Jurkat, Clone E6-1 (cell line): ENCODE measurements at places on chromosomes 3 and 15.

- DNase-seq: peak; percentile 62
Observed at GRCh38 chr3:108914774-108915641, 38.7 kb downstream of the GUCA1C start.

- DNase-seq: no peak
Observed at GRCh38 chr3:46892285-46893145, 15.0 kb downstream of the PTH1R start.

- no peak for DNase-seq
Observed at GRCh38 chr3:19046440-19046839, 101.9 kb upstream of the KCNH8 start.

- DNase-seq: no peak
Observed at GRCh38 chr3:125022206-125022605, 33.6 kb downstream of the HEG1 start.

DNA sequence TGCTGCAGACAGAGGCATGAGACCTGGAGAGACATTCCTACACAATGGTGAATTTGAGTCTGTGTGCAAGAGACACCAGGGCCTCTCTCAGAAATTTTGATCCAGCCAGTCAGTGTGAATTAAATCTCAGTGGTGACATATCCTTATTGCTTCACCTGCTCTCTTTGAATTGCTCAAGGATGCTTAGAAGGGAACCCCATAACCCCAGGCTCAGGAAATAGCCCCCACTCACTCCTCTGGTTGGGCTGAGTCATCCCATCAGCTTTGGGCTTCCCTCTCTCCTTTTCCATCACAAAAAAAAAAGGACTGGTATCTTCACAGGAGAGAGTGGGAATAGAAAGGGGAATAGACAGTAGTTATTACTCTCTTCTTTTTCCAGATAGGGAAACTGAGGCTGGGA lies 33.0 kb upstream of the LARS2 start:
- no peak for DNase-seq

GRCh38 chr15:93179072-93179471 lies 90.1 kb upstream of the RGMA start:
- DNase-seq: no peak

DNA sequence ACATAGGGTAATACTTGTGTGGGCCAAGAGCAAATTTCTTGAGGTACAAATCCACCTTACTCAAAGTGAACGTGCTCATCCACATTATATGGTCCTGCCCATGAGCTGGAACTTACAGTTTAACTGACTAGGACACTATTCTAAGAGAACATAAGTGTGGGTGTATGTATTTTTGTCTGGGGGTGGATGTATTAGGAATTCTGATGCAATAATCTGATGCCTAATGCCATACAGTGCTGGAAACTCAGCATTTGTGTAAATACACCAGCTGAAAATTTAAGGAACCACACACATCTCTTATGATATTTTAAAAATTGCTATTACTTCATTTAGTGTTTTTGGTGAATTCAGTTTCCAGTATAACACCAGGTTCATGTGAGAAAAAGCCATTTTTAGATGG lies 1350.7 kb downstream of the ZPLD1 start:
- DNase-seq: no peak

DNA sequence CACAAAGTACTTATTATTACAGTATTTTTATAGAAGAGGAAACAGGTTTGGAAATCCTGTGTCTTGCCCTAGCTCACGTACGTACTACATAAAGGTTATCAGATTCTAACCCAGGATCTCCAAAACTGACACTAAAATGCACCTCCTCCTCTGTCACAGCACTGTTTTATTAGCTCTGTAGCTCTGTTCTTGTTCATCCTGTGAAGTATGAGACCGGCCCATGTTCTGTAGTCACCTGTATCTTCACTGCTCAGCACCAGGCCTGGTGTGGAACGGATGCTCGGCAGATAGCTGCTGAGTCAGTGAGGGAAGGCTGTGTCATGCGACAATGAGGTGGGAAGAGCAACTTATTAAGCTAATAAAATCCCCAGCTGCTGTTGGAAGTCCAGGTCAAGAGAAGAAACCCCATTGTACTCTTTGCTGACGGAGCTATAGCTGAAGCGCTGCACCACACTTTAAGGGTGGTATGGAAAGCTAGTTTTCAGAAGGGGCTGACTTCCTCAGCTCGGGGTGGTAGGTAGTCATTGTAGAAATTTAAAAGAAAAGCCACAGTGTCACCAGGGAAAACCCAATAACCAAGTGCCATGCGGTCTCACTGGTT lies 22.8 kb downstream of the BCL2A1 start:
- no peak for DNase-seq

GRCh38 chr3:163953526-163953925 lies 1124.8 kb downstream of the SI start:
- DNase-seq: no peak

DNA sequence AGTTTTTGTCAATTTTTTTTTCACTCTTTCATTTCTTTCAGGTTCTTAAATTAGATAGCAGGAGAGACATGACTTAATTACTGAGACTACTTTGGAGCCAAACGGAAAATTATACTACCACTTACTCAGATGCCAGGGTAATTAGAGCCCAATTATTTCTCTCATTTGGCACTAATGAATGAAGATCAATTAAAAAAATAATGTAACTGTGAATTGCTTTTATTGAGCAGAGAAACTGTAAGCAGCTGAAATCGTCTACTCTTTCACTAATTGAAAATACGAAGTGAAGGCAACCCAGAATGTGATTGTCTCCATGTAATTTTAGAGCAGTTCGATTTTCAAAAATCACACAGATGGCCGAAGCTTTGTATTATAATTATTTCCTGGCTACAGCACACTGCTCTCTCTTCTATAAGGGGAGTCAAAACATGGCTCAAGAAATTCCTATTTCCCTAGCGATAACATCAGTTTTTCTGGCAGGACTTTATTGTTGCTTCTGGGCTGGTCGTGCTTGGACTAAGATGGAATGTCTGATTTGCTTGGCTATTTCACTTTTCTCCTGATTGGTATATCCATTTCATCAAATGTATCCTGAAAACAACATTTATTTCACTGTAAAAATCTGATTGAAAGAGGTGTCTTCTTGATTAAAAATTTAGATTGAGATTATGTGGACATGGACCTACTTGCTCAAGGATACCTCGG lies 55.8 kb upstream of the PDZRN3 start:
- DNase-seq: no peak

- no peak for DNase-seq
Observed at GRCh38 chr3:119500265-119500664, 1.9 kb downstream of the TIMMDC1 start.
